ENCODE measurements at places on chromosomes 1 and 21. TPM values are rescaled to one million over a fixed set of nuclear protein-coding genes. Genes with fewer than 3 reads are reported as not detected.

GRCh38 chr1:233097959-233098580 is 147.7 kb downstream of the NTPCR start:
- no peaks in the 10 kb centered on the region for H3K27me3 ChIP-seq
- no peak for DNase-seq
- H3K4me3 ChIP-seq: no peak overlapping the region

DNA sequence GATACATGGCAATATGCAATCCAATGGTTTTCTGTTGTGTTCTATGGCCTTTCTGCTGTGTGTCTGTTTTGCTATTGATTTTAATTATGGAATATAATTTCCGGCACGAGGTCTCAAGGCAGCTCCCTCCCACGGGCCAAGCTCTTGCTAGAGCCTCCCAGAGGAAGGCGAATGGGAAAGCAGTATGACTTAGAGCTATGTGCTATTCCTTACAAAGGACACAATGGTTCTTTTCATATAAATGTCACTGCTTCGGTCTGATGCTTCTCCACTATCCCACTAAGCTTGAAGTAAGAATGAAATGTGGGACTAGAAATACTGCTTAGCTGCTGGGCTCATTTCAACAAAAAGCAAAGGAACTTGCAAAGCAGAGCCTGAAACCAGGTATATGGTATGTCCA is 322.2 kb upstream of the BEND5 start:
- H3K36me3 ChIP-seq: no peaks in the 10 kb centered on the region
- no peaks in the 10 kb centered on the region for H3K27me3 ChIP-seq
- no peak for DNase-seq
- H3K4me1 ChIP-seq: no peaks in the 10 kb centered on the region
- no peak overlapping the region for H3K4me3 ChIP-seq

DNA sequence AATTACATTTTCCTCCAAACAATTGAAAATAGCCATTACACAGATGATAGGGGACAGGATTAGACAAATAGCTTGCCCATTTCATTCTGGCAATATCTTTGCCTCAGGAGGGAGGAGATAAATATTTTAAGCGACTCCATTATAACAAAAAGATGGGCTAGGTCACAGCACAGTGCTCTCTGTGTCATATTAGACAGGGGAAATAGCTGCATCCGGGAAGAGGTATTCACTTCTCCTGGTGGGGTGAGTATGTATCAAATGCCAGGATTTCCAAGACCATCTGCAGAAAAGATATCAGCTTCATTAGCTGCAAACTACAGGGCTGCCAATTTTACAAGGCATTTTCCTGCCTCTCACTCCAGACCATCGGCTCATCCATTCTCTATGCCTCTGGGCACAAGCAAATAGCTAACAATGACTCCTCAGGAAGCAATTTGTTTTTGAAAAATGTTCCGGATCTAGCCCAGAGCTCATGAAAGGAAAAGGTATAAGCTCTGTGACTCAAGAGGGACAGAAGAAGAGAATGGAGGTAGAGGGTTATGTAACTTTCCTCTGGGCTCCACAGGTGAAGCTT is 41.9 kb upstream of the ANGPTL7 start:
- H3K36me3 ChIP-seq: peaks cover 55% of the 10 kb centered on the region
- H3K4me1 ChIP-seq: no peaks in the 10 kb centered on the region
- H3K27me3 ChIP-seq: no peaks in the 10 kb centered on the region
- no peak overlapping the region for H3K4me3 ChIP-seq
- no peak for DNase-seq

- H3K4me3 ChIP-seq: peak overlapping the region; percentile 81
- H3K4me1 ChIP-seq: peaks cover 7% of the 10 kb centered on the region
- no peaks in the 10 kb centered on the region for H3K27me3 ChIP-seq
- H3K27ac ChIP-seq: peak overlapping the region; percentile 37
- H3K36me3 ChIP-seq: no peaks in the 10 kb centered on the region
Observed at GRCh38 chr1:218345673-218346390, 696 bp downstream of the TGFB2 start.

DNA sequence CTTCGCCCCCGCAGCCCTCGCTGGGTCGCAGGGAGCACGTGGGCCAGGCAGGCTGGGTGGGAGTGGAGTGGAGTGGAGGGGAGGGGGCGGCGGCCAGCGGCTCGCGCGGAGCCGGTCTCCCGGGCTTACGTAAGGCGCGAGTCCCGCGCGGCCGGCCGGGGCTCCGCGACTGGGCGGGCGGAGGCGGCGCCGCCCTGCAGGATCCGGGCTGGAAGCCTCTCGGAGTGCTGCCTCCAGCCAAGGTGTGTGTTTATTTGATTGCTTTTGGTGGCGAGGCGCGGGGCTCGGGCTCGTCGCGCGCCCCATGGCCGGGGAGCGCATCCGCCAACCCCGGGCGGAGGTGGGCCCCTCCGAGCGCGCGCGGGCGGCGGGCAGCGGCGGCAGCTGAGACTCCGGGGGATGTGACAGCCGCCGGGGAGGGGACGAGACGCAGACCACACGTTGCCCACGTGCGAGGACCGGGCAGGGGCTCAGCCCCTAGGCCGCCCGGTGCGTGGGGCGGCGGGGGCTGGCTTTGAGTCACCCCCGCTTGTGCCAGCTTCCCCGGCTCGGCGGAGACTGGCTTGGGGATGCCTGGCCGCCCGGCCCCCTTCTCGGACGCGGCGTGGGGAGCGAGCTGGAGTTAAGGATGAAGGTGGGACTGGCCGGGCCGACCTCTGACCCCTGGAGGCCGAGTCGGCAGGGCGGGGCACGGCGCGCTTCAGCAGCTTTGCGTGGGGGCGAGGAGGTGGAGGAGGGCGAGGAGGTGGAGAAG is 402 bp upstream of the AK4 start:
- peak overlapping the region; percentile 51 for H3K27ac ChIP-seq
- H3K27me3 ChIP-seq: peaks cover 6% of the 10 kb centered on the region
- H3K36me3 ChIP-seq: no peaks in the 10 kb centered on the region
- H3K4me3 ChIP-seq: peak overlapping the region; percentile 57

DNA sequence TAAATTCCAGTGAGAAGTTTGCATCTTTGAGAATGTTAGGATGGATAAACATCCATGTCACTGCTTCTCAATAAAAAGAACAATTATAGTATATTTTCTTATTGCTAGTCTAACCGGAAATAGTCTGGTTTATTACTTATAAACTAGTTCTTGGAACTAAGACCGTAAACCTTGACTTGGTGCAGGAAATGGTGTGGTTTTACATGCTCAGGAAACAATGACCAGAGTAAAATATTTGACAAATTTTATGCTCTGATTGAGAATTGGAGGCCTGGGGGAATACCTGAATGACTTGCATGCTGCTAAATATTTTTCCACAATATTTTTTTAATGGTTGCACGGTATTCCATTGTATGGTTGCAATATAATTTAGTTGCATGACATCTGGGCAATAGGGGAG is 76.3 kb downstream of the XCL2 start:
- peaks cover 13% of the 10 kb centered on the region for H3K4me1 ChIP-seq
- H3K27ac ChIP-seq: no peak overlapping the region
- H3K36me3 ChIP-seq: no peaks in the 10 kb centered on the region
- no peak for DNase-seq
- H3K4me3 ChIP-seq: no peak overlapping the region

DNA sequence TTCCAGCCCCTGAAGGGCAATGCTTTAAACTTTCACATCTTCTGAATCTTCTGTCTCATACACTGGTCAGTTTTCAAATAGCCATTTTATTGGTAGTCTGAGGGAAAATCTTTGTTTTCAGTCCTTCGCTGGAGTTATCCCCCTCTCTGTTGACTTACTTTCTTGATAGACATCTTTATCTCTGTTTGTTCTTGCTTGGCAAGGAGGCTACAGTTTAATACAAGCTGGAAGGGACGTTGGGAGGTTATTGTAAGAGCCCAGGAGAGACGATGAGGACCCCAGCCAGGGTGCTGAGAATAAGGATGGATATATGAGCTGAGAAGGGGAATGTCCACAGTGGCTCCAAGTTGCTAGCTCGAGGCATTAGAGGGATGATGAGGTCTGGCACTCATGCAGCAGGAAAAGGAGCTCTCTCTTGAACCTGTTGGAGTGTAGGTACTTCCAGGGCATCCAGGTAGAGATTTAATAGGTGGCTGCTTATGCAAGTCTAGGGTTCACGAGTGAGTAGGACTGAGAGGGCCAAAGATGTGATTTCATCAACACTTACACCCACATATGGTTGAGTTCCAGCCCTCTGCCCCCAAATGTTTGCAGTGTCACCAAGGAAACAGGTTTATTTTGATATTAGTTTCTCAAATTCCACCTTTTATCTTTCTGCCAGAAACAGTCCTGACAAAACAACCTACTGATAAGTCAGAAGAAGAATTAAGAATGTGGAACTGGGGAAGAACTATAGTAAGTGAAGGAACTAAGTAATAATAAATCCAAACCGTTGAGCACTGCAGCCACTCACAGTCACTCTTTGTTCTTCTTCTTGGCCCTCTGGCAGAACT is 237.3 kb upstream of the PROX1 start:
- DNase-seq: no peak
- no peaks in the 10 kb centered on the region for H3K27me3 ChIP-seq
- H3K4me3 ChIP-seq: no peak overlapping the region
- no peaks in the 10 kb centered on the region for H3K4me1 ChIP-seq
- H3K27ac ChIP-seq: no peak overlapping the region

GRCh38 chr1:219143735-219144134 is 29.9 kb upstream of the LYPLAL1 start:
- no peaks in the 10 kb centered on the region for H3K36me3 ChIP-seq
- H3K4me1 ChIP-seq: no peaks in the 10 kb centered on the region
- no peak for DNase-seq
- H3K27ac ChIP-seq: no peak overlapping the region

DNA sequence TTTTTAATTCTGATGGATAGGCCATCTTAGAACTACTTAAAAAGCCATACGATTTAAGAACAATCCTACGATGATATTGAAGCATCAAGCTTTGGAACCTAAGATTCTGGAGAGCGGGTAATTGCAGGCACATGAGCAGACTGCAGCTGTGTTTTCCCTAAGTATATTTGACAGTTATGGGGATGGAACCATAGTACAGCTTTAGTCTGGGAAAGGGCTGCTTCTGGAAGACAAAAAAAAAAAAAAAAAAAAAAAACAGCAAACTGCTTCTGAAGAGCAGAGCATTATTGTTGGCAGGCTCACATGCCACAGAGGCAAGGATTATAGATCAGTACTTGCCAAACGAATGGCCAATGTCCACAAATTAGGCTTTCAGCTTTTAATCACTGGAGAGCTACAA is 1618.7 kb downstream of the AMY1C start:
- H3K36me3 ChIP-seq: no peaks in the 10 kb centered on the region
- H3K27me3 ChIP-seq: no peaks in the 10 kb centered on the region
- H3K4me3 ChIP-seq: no peak overlapping the region
- no peak for DNase-seq

DNA sequence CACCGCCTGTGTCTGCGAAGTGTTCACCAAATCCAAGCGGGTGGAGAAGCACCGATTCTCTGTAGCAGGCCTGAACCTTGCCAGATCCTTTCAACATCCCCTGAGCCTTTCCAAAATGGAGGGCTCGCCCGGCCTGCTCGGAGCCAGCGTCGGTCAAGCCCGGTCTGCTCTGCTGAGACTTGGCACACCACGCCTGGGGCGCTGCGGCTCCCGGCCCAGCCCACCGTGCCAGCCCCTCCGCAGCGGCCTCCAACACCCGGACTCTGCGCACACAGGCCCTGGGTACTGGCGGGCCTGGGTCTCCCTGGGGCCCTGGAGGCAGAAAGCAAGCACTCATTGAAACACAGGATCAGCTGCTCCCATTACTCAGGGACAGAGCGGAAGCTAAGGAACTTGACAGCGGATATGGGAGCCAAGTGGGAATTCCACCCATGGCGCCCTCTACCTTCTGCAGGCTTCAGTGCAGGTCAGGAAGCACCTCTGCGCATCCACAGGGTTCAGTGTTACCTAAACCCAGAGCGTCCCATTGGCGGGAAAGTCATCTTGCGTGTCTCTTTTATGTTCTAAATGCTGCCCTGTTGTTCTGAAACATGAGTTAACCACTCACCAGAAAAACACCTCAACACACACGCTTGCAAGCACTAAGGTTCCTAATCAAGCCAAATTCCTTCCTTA is 159.9 kb downstream of the ZBTB18 start:
- H3K4me1 ChIP-seq: peaks cover 15% of the 10 kb centered on the region
- DNase-seq: peak; percentile 38
- H3K36me3 ChIP-seq: no peaks in the 10 kb centered on the region
- H3K27ac ChIP-seq: no peak overlapping the region

- H3K4me3 ChIP-seq: no peak overlapping the region
- H3K36me3 ChIP-seq: no peaks in the 10 kb centered on the region
- H3K27ac ChIP-seq: no peak overlapping the region
- no peaks in the 10 kb centered on the region for H3K4me1 ChIP-seq
- H3K27me3 ChIP-seq: no peaks in the 10 kb centered on the region
- DNase-seq: no peak
Observed at GRCh38 chr1:53120659-53121058, 21.8 kb downstream of the SLC1A7 start.

GRCh38 chr1:205543351-205544301 is 39.2 kb downstream of the CDK18 start:
- H3K36me3 ChIP-seq: no peaks in the 10 kb centered on the region
- peak overlapping the region; percentile 84 for H3K27ac ChIP-seq
- peak; percentile 86 for DNase-seq
- H3K4me3 ChIP-seq: peak overlapping the region; percentile 28

GRCh38 chr1:111275780-111276433 is 14.7 kb upstream of the CHIA start:
- H3K27me3 ChIP-seq: peaks cover 7% of the 10 kb centered on the region
- no peak overlapping the region for H3K4me3 ChIP-seq
- H3K4me1 ChIP-seq: no peaks in the 10 kb centered on the region

- H3K4me1 ChIP-seq: no peaks in the 10 kb centered on the region
- no peaks in the 10 kb centered on the region for H3K36me3 ChIP-seq
- no peak overlapping the region for H3K4me3 ChIP-seq
- H3K27ac ChIP-seq: no peak overlapping the region
- H3K27me3 ChIP-seq: no peaks in the 10 kb centered on the region
Observed at GRCh38 chr1:183761871-183762270, 43.0 kb upstream of the RGL1 start.

GRCh38 chr1:222404710-222405109 is 143.2 kb downstream of the HHIPL2 start:
- DNase-seq: no peak
- H3K27me3 ChIP-seq: no peaks in the 10 kb centered on the region
- H3K4me1 ChIP-seq: no peaks in the 10 kb centered on the region
- no peak overlapping the region for H3K4me3 ChIP-seq
- no peaks in the 10 kb centered on the region for H3K36me3 ChIP-seq

DNA sequence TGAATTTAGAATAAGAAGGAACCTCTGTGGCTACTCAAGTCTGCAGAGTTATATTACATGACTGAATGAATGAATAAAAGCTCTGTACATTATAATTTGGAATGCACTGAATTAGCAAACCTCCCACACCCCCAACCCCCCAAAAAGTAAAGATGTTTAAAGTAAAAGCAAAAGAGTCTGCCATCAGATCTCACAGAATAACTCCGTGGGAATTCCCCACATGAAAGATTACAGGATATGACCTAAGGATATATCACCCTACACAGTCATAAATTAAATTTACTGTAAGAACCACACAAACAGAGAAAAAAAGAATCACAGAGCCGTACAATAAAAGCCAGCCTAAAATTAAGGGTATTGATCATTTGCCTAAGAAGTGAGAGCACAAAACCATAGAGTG is 587.3 kb downstream of the PTPRC start:
- H3K36me3 ChIP-seq: no peaks in the 10 kb centered on the region
- H3K27ac ChIP-seq: no peak overlapping the region
- no peak overlapping the region for H3K4me3 ChIP-seq
- peak; percentile 72 for DNase-seq
- H3K4me1 ChIP-seq: no peaks in the 10 kb centered on the region

Gene ZNF593OS
- not detected for total RNA-seq

Gene ADAMTS4
- total RNA-seq: 14.0 TPM

Gene DPH5
- total RNA-seq: 19.7 TPM

Gene PTGS2
- total RNA-seq: 2.7 TPM

Gene C1orf185
- not detected for total RNA-seq

Measured in kidney (tissue), 22 donors.